Hindlimb muscle (tissue), 1 donor: ENCODE measurements at places on chromosomes 3 and 15. TPM values are rescaled to one million over a fixed set of nuclear protein-coding genes. Genes with fewer than 3 reads are reported as not detected.

DNA sequence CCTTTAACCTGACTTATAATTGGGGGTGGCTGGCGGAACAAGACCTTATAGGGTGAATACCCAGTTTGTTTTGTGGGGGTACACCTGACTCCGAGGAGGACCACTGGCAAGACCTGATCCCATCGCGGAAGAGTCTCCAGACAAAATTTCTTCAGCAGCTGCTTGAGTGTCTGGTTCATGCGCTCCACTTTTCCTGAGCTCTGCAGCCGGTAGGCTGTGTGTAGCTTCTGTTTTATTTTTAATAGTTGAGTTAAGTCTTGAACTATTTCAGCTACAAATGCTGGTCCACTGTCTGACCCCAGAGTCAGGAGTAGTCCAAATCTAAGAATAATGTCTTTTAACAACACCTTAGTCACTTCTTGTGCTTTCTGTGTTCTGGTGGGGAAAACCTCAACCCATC is 21.2 kb upstream of the NOX5 start:
- no peak for DNase-seq

DNA sequence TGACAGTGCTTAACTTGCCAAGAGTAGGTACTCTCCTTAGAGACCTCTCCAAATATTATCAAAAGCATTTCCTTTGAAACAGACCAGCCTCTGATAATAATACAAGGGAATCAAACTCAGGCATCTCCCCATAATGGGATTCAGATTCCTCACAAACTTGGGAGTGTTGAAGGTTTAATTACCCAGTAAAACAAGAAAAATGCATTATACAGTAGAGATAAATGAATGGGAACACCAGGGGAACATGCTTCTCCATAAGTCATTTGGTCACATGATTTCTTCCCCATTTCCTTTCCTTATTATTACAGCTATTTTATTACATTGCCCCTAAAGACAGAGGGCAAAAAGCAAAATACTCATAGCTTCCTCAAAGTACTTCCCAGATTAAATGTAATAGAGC is 325.0 kb upstream of the CDIN1 start:
- DNase-seq = no peak

DNA sequence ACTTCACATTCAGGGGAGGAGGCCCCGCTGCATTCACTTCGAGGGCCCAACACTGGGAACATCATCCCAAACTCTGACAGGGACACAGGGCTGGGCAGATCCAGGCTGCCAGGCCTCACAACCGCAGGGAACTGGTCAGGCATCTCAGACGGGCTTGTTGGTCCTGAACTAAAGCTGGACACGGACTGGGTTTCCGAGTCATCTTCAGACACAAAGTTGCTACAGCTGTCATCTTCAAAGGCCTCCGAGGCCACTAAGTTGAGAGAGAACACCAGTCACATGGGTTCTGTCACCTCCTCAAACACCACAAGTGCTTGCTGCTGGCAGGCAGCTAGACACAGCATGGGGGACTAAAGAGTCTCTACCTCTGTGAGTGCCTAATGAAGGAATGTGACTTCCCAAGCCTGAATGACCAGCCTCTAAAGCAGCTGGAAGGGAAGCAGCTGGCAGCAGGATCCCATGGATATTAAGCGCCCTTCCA is 50.9 kb downstream of the CAPN7 start:
- DNase-seq = no peak

DNA sequence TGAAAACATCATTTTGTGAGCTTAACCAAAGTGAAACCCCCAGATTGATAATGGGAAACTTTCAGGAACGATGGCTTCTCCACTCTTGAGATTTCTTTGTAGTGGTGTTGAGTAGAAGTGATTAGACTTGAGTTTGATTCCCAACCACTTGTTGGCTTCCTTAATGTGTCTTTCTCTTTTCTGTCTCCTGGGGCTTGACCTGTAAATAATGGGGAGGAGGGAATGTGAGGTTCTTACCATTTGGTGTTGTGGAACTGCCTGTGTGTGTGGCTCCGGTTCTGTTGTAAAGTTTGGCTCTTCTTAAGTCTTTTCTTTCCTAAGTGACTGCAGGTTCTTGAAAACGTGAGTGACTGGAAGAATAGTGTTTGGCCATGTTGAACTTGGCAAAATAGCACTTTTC is 2.7 kb downstream of the CDV3 start:
- DNase-seq = no peak

GRCh38 chr3:127803619-127804018 is 18.7 kb downstream of the MGLL start:
- no peak for DNase-seq

DNA sequence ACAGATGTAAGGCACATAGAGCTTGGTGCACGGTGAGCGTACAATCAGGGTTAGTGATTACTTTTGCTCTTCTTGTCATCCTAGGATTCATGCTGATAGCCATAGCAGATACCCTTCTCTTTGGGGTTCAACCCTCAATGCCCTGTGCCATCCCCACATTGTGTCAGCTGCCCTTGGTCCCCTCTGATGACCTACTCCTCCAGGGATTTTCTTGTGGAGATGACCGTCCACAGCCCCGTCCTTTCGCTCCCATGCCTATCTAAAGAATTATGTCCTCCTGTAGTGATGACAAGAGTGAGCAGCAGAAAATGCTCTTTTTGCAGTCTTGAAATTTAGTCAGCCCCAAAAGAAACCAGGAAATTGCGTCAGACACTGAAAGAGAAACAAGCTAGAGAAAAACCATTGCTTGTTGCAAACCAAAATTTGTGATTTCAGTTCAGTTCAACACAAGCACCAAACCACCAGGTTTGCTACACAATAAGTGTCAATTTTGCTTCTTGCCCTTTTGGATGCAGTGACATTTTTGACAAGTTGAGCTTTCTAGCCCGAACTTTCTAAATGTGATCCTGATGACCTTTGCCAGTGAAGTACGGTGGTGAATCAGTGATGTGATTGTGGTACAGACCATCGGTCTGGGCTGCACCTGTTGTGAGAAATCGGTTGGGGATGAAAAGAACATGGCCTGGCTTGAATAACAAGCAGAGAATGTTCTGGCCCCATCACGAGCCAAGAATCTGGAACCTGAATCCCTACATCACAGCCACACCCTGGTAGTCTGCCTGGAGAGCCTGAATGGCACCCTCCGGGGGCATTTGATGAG is 41.3 kb downstream of the CMTM7 start:
- no peak for DNase-seq

DNA sequence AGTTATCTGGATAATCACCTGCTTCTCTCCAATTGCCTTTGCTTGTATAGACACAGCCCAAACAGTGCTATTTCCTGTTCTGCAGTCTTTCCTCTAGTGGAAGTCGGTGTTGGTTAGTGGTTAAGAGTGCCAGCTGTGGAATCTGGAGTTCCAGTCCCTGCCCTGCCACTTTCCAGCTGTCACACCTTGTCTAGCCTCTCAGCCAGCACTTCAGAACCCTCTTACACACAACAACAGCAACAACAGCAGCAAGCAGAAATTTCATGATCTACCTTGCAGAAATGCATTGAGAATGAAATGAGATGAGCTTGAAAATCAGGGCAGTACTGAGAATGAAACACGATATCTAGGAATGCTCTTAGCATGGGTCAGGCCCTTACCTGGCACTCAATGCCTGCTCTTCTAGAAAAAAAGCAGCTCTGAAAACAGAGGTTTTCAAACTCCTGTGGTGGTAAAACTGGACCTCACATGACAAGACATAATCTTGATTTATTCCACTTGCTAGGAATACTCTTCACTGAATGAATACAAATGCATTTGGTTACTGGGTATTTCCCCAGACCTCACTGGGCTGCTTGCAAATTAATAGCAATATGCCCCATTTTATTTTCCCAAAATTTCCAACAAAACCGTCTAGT is 3.3 kb upstream of the WNT5A start:
- no peak for DNase-seq

PLOD2 gene
- 10.7 TPM for polyA plus RNA-seq

DNA sequence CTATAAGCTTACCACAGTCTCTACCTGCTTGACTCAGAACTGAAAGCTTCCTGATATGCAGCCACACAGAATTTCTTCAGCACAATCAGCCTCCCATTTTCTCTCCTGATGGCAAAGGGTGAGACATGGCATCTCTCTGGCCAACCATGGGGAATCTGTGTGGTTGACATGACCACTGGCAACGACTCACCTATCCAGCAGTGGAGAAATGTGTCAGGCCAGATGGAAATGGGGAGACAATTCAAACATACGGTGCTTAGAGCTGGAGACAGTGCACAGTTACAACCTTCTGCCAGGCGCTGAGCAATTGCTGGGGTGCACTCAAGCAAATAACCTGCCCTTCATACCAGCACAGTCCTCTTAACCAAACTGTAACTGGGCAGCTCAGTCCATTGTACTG is 3.6 kb downstream of the ZNF385D start:
- DNase-seq = no peak

GRCh38 chr15:74427607-74428441 is 5.9 kb downstream of the SEMA7A start:
- no peak for DNase-seq

BCL2A1 gene
- 0.34 TPM for polyA plus RNA-seq

DNA sequence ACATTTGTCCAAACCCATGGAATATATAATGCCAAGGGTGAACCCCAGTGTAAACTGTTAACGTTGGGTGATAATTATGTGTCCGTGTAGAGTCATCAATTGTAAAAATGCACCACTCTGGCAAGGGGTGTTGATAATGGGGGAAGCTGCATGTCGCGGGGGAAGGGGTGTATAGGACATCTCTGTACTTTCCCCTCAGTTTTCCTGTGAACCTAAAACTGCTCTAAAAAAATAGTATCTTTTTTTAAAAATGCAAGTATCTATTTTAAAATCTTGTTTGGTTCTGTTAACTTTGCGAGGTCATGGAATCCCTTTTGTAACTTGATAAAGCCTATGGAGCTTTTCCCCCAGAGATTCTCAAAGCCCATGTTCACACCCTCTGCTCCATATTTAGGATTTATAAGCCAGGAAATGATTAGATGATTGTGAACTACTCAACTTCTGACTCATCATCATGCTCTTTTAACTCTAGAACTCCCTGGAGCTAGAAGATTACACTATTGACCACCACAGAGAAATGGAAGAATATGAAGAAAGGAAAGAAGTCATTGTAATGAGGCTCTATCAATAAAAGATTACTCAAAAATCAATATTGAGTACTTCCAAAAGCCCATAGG is 56.1 kb upstream of the C3orf49 start:
- DNase-seq = peak; percentile 16

DNA sequence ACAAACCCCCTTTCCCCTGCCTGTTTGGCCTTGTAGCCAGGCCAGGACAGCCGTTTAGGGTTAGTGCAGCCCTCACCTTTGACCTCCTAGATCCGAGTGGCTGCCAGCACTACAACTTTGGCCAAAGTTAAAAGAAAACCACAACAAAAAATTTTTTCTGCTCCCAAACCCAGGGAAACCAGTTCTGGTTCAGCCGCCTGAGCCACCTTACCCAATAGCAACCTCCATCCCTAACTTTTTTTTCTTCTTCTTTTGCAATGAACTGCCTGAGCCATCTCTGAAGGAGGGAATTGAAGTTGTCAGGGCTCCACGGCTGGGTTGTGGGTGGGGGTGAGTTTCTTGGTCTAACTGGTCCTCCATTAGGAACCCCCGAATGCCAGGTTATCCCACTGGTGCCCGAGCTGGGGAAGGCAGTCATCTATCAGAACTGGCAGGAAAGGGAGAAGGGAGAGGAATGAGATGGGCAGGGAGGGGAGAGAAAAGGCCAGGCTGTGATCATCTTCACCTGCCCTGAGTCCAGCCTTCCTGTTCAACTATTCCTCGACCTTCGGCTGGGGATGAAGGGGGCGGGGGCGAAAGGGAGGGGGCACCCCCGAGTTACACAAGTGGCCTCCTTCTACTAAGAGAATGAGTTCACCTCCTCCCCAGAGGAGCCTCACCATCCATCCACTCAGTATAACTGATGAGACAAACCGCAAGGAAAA is 6.2 kb upstream of the NR2F2 start:
- no peak for DNase-seq

DUOXA2 gene
- polyA plus RNA-seq = not detected

DNA sequence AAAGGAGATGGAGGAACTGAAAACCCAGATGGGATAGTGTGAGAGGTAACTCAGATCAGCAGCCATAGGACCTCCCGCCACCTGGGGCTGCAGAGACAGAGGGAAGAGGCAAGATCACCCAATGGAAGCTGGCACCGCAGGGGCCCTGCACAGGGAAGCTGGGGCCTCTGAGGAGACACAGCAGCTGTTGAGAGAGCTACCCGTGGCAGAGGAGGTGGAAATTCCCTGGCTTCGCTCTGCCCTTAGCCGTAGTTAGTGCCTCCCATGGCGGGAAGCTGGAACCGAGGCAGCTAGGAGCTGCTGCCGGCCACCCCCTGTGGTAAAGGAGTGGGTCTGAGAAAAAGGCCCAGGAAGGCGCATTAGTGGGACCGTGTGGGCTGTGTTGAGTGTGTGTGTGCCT is 18.0 kb upstream of the PLXNA1 start:
- DNase-seq = no peak

GRCh38 chr3:115989684-115990421 is 366.5 kb downstream of the GAP43 start:
- no peak for DNase-seq

IFT122 gene
- 41.2 TPM for polyA plus RNA-seq

DNA sequence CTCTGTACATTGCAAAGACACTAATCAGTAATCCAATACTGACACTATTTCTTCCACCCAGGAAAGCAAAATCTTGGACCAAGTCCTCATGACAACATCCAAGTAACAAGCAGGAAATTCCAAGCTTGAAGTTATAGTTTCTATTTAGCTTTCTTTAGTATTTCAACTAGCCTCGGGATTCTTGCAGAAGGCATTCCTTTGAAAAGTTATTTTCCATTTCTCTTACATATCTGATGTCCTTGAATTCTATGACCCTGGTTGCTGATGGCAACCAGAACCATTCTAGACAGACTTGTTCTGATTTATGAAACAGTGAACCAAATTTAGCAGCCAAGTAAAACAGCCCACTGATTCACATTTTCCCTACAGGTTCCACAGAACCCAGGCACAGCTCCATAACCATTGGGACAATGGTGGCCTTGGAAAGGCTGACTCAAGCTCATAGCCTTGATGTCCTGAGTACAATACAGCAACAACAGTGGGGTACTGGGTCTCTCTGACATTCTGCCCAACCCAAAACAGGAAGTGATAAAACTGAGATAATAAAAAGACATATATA is 26.5 kb downstream of the P3H2 start:
- DNase-seq = peak; percentile 68

XCR1 gene
- polyA plus RNA-seq = 0.35 TPM

PDZRN3 gene
- 91.6 TPM for polyA plus RNA-seq

GRCh38 chr15:60583946-60584345 is 105.0 kb upstream of the ICE2 start:
- no peak for DNase-seq

DNA sequence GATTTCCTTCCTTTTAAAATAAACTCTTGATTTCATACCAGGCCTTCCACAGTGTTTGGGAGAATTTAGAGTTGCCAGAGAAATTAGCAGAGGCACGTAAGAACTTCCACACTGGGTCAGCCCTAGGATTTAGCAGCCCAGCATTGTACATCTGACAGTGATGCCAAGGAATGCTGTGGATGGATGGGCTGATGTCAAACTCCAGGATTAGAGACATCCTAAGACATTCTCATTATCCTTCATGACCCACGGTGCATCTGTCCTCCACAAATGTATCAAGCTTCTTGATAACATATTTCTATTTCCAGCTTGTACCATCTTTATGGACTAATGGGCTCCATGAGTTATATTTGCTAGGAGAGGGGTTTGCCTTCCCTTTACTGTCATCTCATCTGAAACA is 8.0 kb upstream of the TPM1 start:
- no peak for DNase-seq

GRCh38 chr15:69609176-69609575 is 156.6 kb downstream of the RPLP1 start:
- DNase-seq = no peak

GRCh38 chr3:70554170-70554569 is 241.7 kb upstream of the MDFIC2 start:
- DNase-seq = no peak
